Peyer's patch (tissue), 4 donors: ENCODE measurements at places on chromosomes 5 and 9. TPM values are rescaled to one million over a fixed set of nuclear protein-coding genes. Genes with fewer than 3 reads are reported as not detected.
A peak's percentile ranks its signal among the peaks of the same experiment; 100 is the strongest.

- no peak for DNase-seq
Measured at GRCh38 chr5:73921741-73922140, 295.7 kb downstream of the ARHGEF28 start.

DNA sequence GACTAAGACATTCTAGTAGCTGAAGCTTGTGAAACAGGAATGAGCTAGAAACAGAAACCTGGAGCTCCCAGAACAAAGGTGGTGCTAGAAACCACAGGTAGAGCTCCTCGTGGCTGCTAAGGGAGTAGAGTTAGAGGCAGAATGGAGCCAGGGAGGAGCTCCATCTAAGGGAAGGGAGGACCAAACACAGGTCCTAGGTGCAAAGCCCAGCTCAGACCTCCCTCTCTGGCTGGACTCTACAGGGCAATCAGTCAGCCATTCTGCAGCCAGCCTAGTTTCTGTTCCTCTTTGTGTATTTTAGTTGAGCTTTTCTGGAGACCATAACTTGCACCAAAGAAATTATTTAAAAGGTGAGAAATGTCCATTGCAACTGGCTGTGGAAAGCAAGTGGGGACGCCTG is 70.4 kb downstream of the CRB2 start:
- DNase-seq = no peak

GRCh38 chr9:36275060-36275459 is 16.8 kb upstream of the GNE start:
- DNase-seq = no peak

GRCh38 chr5:14726066-14726838 is 61.7 kb downstream of the OTULIN start:
- DNase-seq = no peak

GRCh38 chr5:175519006-175519405 is 40.6 kb downstream of the SFXN1 start:
- DNase-seq = no peak

GRCh38 chr9:132507670-132508469 is 74.5 kb upstream of the BARHL1 start:
- peak; percentile 68 for DNase-seq

Gene RASGRF2
- 6.7 TPM for total RNA-seq

Gene RUSC2
- total RNA-seq = 5.5 TPM

Gene TAF1L
- total RNA-seq = not detected
